ENCODE measurements at places on chromosomes 1 and 21.

- no peak for DNase-seq
These were observed 28.4 kb downstream of the HSD3B1 start for GRCh38 chr1:119535381-119535780.

GRCh38 chr21:36274128-36274527 lies 45.9 kb upstream of the MORC3 start:
- no peak for DNase-seq

DNA sequence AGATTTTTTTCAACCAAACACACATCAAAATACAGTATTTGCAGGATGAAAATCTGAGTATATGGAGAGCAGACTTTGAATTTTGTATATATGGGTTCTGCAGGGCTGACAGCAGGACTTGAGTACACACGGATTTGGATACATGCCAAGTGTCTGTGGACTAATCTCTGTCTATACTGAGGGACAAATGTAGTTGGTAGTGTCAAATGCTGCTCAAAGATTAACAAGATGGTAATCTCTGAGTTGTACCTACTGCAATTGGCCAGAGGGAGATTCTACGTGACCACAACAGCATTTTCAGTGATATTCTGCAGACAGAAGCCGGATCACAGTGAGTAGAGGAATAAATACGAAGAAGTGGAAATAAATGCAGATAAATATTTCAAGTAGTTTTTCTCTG lies 43.4 kb downstream of the SHCBP1L start:
- DNase-seq: no peak

DNA sequence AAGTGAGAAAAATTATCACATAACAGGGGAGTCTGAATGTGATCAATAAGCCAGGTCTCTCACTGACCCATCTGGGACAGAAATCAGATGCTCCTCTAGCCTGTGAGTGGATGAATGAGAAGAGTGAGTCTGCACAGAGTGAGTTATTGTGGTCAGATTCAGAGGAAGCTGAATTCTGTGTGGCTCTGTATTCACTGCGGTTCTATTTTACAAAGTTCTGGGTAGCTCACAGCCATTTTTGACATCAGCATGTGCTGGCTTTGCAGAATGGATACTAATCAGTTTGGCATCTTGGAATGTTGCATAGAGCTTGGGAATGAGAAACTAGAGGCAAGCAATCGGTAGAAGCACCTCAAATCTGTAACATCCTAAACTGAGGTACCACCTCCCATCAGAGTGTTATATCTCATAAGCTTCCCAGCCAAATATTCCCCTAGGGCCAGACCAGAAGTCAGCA lies 3.8 kb downstream of the COLGALT2 start:
- no peak for DNase-seq

DNA sequence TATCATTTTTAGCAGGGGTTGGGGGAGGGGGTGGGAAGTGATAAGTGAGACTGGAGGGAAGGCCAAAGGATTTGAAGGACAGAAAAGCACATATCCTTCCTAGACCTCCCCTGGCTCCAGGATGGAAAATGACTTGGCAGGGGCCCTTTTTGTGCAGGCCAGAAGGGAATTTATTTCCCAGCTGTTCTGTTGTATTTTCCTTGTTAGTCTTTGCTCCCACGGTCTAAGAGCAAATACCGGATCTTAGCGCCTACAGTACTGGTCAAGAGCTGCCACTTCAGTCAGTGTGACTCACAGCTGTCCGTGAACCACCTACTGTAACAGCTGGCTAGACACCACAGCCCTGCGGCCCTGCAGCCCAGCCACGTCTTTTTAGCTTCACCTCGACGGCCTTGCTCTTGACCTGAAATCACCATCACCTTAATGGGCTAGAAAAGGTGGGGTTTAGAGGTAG lies 51.0 kb upstream of the ERRFI1 start:
- no peak for DNase-seq

DNA sequence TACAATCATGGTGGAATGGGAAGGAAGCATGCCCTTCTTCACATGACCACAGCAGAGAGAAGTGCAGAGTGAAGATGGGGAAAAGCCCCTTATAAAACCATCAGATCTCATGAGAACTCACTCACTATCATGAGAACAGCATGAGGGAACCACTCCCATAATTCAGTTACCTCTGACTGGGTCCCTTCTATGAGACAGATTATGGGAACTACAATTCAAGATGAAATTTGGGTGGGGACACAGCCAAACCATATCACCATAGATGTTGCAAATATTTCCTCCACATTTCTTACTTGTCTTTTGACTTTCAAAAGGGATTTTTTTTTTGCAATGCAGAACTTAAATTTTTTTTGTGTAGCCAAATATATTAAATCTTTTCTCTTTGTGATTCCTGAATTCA lies 14.8 kb downstream of the SH3BGR start:
- no peak for DNase-seq

DNA sequence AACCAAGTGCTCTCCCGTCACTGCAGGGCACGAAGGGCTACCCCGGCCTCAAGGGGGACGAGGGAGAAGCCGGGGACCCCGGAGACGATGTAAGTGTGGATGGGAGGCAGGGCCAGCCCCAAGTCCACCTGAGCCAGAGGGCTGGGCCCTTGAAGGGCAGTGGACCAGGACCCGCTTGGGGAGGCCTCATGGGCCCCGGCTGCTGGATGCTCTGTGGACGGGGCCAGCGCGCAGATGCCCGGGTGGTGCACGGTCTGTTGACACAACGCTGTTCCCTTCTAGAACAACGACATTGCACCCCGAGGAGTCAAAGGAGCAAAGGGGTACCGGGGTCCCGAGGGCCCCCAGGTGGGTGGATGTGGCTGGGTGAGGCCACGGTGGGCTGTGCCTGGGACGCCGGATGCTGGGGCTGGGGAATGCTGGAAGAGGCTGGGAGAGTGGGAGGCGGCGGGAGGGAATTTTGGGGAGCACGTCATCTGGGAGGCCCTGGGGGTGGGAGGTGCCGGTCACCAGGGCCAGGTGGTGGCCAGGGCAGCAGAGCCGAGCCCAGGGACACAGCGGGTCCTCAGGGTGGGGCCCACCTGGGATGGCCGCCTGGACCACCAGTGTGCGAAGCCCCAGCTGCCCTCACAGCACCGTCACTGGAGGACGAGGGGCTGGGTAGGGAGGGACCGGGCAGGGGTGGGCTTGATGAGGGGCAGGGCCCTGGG lies 17.5 kb downstream of the COL6A1 start:
- no peak for DNase-seq

DNA sequence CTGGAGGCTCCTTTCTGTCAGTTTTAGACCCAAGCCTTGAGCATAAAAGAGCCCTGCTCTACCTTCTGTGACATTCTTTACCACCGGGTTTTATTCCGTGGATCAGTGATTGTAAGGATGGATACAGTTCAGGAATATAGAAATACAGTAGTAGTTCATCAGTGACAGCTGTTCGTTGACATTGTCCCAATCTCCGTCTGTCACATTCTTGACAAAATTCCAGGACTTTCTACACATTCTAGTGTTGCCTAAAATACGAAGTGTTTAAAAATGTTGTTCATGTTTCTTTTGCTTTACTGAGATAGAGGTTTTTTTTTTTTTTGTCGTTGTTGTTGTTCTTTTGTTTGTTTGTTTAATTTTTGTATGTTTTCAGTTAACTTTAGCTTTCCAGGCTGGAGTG lies 29.9 kb downstream of the MAP10 start:
- DNase-seq: no peak

Data from OCI-LY7 (cell line).